ENCODE measurements at places on chromosomes 2 and 18. TPM values are rescaled to one million over a fixed set of nuclear protein-coding genes. Genes with fewer than 3 reads are reported as not detected.

The ETAA1 gene
- total RNA-seq: 10.3 TPM

The TTC27 gene
- total RNA-seq: 14.6 TPM

The ARL4C gene
- total RNA-seq: 756 TPM

The ANKRD62 gene
- not detected for total RNA-seq

The CEP76 gene
- total RNA-seq: 9.8 TPM

The SPP2 gene
- not detected for total RNA-seq

- DNase-seq: no peak
Observed at GRCh38 chr2:148993351-148993750, 45.1 kb upstream of the LYPD6B start.

DNA sequence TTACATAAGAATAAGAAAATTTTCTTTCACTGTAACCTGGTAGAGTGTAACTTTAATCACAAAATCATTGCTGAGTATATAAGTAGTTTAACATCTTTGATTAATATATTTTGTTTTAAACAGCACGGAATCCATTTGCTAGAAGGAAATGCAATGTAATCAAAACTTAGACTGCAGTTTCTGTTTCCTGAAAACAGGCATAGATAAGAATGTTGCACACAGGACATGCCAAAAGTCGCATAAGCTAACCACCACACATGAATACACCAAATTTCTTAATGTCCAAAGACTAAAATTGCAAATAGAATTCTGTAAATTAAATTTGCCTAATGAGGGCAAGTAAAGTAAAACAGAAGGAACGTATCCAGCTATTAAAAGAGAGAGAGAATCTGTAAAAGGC lies 51.0 kb upstream of the SERPINB2 start:
- no peak for DNase-seq

GRCh38 chr2:84121-84520 lies 37.8 kb upstream of the FAM110C start:
- DNase-seq: no peak

- no peak for DNase-seq
Observed at GRCh38 chr2:19021100-19021476, 337.3 kb downstream of the OSR1 start.

DNA sequence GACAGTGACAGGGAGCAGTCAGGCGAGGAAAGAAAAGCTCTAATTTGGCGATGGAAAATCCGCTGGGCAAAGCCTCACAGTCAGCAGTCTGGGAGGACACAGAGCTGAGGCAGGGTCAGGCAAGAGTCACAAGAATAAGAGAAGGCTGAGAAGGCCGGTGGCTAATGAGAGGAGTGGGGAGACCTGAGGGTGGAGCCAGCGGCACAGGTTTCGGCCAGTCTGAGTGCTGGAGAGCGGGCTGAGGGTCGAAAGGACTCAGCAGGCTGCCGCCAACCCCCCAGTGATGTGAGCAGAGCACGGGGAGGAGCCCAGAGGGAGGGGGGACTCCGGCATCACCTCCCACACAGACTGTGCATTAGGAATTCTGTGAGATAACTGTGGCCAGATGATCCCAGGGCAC lies 500.6 kb upstream of the MYT1L start:
- no peak for DNase-seq

DNA sequence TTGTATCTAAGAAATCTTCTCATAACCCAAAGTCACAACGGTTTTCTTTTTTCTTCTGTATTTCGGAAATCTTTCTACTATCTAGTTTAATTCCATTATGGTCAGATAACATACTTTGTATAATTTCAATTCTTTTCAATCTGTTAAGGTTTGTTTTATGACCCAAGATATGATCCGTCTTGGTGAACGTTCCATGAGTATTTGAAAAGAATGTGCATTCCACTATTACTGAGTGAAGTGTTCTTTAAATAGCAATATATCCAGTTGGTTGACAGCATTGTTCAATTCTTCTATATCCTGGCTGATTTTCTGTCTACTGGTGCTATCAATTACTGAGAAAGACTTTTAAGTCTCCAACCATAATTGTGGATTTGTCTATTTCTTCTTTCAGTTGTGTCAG lies 414.5 kb downstream of the TNS1 start:
- DNase-seq: no peak

DNA sequence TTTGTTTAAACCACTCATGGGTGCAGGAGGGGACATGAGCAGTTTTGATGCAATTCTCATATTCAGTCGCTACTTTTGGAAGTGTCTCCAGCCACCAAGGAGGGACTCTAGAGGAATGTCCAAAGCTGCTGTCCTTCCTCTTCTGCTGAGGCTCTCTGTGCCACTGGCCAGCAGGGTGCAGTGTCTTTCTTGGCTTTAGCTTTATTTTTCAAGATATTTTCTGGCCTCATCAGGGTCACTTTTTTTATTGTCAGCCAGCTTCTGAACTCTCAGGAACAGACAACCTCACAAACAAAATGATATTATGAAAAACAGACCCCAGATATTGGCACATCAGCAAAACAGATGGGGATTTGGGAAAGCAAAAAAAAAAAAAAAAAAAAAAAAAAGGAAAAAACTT lies 289.3 kb upstream of the ZSWIM2 start:
- DNase-seq: no peak

DNA sequence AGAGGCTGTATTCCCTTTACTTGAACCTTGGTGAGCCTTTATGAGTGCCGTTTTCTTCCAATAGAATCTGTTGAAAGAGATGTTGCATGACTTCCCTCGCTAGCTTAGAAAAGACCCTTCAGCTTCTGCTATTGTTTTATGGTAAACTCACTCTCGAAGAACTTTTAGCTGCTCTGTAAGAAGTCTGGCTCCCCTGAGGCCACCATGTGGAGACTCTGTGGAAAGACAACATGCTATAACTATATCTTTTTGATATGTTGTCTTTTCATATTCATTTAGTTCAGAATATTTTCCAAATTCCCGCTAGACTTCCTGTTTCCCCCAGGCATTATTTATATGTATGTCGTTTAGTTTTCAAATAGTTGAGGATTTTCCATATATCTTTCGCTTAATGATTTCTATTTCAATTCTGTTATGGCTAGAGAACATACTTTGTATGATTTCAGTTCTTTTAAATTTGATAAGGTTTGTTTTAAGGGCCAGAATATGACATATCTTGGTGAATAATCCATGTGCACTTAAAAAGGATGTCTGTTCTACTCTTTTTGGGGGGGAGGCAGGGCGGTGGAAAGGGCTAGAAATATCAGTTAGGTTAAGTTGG lies 64.1 kb downstream of the PTPN4 start:
- no peak for DNase-seq

GRCh38 chr18:40469851-40470250 lies 1485.2 kb upstream of the PIK3C3 start:
- no peak for DNase-seq

DNA sequence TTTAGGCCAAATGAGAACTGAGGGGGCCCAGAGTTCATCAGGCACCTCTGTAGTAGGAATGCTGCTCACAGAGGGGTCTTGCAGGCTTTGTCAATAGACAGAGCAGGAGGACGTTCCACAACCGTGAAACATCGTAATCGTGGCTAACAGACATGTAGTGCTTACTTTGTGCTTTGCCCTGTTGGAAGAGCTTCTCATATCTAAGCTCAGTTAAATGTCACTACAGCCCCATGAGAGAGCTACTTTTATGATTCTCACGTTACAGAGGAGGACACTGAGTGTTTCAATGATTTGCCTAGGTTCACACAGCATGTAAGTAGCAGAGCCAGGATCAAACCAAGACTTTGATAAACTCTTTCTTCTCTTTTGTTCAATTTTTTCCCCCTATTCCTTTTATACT lies 136.6 kb downstream of the MYCN start:
- DNase-seq: no peak

- DNase-seq: no peak
Observed at GRCh38 chr2:135736546-135736945, 5.1 kb upstream of the UBXN4 start.

DNA sequence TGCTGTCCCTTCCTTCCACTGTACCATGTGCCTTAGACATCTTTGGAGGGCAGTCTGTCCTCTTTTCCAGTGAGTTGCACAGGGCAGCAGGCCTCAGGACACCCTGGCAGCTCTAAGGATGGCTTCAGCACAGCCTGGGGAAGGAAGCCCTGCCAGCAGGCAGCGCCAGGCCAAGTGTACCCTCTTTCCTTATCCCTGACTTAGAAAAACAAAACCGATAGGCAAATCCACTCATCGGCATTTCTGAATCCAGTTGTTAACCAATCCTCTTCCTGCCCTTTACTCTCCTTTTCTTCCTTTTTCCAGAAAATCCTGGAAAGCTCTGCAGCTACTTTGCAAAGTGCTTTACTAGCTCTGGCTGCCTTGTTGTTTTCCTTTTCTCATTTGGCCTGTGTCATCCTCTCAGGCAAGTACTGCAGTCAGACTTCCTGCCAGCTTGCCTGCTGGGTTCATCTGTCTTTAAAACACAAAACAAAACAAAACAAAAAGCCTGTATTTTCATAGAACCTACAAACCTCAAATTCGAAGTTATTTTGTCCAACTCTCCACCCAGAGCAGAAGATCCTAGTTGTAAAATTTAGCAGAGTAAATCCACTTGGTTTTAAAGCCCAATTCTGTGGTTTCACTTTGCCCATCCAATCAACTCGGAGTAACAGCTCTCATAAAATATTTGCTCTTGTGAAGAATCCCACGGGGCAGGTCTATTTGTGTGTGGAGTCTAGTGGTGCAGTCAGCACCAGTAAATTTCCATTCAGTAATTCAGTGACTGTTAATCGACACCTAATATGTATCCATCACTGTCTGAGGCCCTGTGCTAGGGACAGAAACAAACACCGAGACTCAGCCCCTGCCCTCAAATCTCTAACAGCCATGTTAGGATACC lies 45.2 kb downstream of the PCBP1 start:
- DNase-seq: no peak

GRCh38 chr18:58635891-58636290 lies 7.0 kb upstream of the ALPK2 start:
- no peak for DNase-seq

GRCh38 chr18:71431689-71432088 lies 1112.5 kb downstream of the CBLN2 start:
- no peak for DNase-seq

DNA sequence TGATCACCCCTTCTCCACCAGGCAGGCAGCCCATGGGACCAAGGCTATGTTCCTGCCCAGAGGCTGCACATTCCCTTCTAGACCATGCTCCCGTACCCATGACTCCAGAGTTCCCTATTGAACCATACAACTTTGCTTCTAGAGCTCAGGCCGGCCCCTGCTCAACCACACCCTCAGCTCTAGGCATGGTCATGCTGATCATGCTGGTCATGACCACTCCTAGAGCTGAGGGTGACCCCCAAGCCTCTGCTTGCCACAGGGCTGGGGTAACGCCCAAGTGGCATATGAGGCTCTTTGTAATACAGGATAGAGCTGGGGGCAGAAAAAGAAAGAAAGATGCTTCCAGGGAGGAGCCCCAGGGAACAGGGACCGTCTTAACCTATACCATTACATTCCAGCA lies 301.8 kb downstream of the SP3 start:
- DNase-seq: no peak

- DNase-seq: no peak
Observed at GRCh38 chr2:238651306-238652052, 196.4 kb upstream of the TWIST2 start.

GRCh38 chr2:158994920-158995676 lies 26.7 kb downstream of the TANC1 start:
- DNase-seq: no peak

DNA sequence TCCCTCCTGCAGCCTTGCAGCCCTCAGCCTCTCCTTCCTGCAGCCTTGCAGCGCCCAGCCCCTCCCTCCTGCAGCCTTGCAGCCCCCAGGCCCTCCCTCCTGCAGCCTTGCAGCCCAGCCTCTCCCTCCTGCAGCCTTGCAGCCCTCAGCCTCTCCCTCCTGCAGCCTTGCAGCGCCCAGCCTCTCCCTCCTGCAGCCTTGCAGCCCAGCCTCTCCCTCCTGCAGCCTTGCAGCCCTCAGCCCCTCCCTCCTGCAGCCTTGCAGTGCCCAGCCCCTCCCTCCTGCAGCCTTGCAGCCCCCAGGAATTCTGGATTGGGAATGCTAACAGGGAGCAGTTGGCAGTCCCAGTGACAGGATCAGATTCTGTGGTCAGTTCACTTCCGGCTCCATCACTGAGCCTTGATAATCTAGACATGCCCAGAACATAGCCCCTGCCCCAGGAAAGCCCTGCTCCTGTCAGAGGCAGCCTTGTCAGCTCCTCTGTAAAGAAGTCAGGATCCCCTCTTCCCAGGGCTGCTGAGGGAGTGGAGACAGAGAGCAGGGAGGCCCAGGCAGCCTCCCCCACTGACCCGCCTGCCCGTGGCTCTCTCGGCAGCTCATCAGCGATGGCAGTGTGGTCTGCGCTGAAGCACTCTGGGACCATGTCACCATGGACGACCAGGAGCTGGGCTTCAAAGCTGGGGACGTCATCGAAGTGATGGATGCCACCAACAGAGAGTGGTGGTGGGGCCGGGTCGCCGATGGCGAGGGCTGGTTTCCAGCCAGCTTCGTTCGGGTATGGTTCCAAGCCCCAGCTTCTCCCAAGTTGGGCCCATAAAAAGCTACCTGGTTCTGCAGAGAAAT lies 54.8 kb downstream of the FAM168B start:
- no peak for DNase-seq

All from natural killer cell (primary cell).